ENCODE measurements at places on chromosomes 5 and 9.

DNA sequence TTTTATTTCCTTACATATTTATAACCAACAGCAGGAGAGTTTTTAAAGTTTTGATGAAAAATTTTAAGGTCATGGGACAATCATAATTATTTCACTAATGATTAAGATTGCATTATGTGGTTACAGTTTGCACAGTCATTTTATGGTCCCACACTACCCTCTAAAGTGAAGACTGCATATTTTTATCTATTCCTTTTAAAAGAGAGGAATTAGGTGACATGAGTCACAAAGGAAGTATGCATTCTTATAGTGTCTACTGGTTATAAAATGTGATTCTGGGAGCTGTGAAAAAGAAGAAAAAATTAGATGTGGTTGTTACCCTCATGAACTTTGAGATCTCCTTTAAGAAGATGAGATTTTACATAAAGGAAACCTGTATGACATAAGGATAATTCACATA is 87.9 kb upstream of the GRIA1 start:
- DNase-seq, result no peak

- DNase-seq, result peak; percentile 63
Observed at GRCh38 chr5:133245191-133246052, 193.6 kb downstream of the HSPA4 start.

- no peak for DNase-seq
Observed at GRCh38 chr9:130659699-130660248, 4.6 kb upstream of the PRDM12 start.

- DNase-seq, result no peak
Observed at GRCh38 chr9:137612741-137613142, 6.1 kb upstream of the EHMT1 start.

- DNase-seq, result no peak
Observed at GRCh38 chr5:179307931-179308471, 37.3 kb downstream of the ADAMTS2 start.

DNA sequence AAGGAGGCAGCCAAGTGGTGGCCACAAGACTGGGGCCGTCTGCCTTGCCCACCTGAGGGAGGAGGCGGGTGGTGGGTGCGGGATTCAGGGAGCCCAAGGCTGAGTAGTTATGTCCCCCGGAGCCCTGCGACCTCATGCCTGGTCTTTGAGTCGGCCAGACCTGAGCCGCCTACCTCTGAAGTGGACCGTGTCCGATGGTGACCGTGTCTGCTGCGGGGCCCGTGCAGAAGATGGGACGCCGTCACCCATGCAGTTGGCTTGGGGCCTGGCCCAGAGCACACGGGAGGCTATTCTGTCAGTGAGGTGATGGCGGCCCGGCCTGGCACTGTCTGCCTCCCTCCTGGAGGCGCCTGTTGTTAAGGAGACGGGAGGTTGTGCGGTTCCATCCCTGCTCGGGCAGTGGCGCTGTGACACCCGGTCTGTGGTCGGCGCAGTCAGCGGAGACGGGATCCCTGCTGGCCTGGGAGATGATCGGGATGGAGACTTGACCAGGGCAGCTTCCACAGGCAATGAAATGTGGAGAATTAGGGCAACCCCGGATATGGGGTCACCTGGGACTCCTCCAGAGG is 62.5 kb upstream of the FCN2 start:
- DNase-seq, result no peak

GRCh38 chr5:88140396-88140855 is 128.2 kb downstream of the TMEM161B start:
- no peak for DNase-seq
